H1 (cell line): ENCODE measurements at places on chromosomes 16 and 17.

GRCh38 chr17:63439687-63440086, 6.4 kb downstream of the CYB561 start:
- no peak for DNase-seq

- no peak for DNase-seq
Measured at GRCh38 chr16:48152226-48152625, 3.6 kb downstream of the ABCC12 start.

GRCh38 chr17:37737971-37738370, 6.9 kb downstream of the HNF1B start:
- DNase-seq, result no peak

- no peak for DNase-seq
Measured at GRCh38 chr17:69539781-69540319, 125.4 kb downstream of the MAP2K6 start.

DNA sequence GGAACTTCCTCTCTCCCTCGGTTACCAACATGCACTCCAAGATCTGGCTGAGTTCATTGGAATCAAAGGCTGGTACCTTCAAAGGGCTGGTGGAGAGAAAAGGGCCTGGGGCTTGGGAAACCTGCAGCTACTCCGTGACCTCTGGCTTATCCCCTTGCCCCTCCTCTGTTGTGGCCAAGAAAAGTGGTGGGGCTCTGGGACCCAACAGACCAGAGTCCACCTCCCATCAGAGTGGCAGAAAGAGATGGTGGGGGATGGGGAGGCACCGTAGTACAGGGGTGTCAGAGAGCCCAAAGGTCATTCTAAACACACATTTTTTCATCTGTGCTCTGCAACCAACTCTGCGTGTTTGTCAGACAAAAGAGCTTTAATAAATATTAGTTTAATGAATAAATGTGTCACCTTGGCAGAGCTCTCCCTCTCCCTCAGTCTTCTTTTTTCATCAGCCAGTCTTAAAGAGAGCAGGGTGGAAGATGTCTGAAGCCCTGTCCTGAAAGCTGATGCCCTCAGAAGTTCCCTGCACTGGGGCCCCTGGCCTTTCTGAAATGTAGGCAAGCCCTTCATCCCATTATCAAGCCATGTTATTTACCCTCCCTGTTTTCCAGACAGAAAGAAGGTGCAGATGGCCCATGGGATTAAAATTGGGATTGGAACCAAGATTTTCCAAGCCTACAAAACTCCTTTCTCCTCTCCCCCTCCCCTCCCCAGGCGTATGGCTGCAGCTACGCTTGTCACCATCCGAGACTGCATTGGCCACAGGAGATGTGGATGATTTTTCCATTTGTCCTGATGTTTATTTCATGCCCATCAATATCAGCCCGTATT, 227.3 kb downstream of the CCDC182 start:
- no peak for DNase-seq

- DNase-seq, result no peak
Measured at GRCh38 chr17:67830440-67830839, 5.1 kb downstream of the BPTF start.

GRCh38 chr17:73007407-73007806, 85.1 kb downstream of the SLC39A11 start:
- DNase-seq, result no peak

DNA sequence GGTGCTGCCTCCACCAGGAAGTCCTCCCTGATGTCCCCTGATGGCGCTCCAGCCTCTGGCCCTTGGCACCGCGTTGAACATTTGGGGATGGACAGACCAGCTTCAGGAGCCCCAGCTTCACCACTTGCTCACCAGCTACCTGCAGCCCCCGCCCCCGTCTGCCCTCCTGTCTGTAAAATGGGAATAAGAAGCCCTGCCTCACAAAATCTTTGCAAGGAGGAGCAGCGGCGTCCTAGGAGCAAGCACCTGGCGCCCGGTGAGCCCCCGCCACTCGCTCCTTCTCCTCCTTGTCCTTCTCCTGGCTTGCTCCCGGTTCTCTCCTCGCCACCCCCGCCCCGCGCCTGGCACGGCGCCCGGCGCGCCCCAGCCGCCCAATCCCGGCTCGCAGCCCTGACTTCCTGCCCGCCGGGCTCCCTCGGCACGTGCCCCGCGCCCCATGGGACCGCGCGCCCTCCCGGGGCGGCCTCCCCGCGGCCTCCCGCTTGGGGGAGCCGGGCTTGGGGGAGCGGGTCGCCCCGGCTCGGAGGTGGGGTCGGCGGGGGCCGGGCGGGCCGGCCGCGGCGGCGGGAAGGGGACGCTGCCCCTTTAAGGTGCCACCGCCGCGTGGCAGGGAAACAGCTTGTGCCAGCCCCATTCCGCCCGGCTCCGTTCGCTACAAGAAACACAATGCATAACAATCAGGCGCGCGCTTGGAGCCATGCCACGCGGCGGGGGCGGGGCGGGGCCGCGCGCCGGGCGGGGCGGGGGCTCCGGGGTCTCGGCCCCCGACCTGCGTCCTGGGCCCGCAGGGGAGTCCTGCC, 9.1 kb upstream of the PPP1R1B start:
- DNase-seq, result no peak

DNA sequence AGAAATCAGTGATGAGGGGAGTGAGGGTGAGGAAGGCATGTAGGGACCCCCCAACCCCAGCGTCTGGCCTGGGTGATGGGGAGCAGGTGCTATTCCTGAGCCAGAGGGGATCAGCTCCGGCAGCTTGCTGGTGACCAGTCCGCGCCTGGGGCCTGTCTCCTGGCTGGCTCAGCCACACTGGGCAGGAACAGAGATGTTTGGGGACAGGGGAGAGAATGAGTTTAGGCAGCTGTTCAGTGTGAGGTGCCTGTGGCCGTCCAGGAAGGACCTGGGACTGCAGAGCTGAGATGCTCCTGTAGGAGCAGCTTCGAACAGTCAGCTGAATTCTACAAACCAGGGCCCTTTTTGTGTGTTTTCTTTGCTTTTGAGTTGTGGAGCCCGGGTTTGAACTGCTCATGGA, 23.2 kb upstream of the SPNS2 start:
- DNase-seq, result no peak

- no peak for DNase-seq
Measured at GRCh38 chr16:87877942-87878507, 8.7 kb upstream of the SLC7A5 start.

DNA sequence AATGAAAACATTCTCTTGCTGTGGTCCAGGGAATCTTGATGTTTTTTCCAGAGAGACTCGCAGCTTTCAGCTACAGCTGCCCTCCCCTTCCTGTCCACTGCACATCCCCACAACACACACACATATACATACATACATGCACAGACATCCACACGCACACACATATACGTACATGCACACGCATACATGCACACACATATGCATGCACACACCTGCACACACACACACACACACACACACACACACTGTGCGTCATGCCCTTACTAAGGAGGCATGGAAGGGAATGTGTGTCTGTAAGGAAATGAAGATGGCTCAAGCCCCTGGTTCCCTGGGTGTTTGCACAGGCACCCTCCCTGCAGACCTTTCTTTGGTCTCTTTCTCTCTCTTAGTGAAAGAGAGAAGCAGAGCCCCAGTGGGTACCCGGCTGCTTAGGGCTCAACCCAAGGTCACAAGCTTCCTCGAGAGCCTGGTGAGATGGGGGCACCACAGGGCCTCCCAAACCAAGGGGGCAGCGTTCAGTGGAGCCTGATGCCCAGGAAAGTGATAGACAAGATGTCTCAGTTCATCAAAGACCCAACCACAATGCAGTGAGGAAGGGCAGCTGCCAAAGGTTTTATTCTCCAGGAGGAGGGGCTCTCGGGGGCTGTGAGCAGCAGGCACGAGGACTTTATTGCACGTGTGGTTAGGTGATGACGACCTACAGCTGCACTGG, 33.3 kb downstream of the TNFRSF13B start:
- DNase-seq, result no peak

DNA sequence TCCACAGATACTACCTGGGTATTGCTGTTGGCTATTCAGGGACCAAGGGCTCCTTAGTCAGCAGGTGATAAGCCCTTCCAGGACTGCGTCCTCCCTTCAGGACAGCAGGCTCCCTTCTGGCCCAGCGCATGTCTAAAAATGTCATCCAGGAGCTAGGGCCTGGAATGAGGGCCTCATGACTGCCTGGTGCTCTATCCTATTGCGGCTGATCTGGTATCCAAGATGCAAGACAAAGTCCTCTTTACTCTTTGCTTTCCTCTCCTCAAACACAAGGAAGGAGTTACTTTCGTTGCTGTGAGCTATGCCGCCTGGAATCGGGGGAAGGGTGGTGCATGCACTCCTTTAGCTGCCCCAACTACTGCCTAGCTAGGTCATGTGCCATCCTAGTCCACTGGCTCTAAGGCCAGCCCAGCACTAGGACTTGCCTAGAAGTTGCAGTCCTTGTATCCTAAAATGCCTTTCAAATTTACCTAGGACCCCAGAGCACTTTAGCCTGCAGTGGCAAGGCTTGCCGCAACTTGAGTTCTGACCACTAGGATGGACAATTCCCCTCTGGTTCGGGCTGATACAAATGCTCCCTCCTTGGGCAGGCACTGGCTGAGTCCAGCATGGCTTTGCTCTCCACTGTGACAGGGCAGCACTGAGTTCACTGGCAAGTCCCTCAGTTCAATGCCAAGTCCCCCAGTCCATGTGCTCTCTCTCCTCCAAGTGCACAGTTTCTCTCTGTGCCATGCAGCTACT, 10.1 kb upstream of the TMEM219 start:
- peak; percentile 52 for DNase-seq

- no peak for DNase-seq
Measured at GRCh38 chr17:77332981-77333685, 192.4 kb downstream of the SEC14L1 start.

DNA sequence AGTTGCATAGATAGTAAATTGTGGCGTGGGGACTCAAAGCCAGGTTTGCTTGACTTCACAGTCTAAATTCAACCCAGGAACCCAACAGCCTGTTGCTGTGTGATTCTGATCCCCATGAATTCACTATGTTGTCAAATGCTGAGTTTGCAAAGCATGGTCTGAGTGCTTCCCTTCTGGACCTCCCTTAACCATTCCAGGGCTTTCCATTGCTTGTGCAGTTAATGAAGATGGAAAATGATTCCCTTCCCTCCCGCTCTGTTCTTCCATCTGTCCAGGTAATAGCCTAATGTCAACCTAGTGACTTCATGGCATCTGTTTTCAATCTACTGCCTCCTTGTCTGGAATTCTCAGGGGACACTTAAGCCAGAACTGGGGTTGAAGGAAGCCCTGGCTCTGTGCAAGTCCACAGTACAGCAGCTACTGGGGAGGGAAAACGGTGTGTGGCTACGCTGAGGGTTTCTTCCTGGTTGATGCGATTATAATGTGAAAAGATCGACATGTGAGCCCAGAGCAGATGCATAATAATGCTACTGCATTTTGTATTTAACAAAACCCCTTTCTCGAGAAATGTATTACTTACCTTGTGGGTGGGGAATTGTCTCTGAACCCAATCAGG, 206.7 kb downstream of the CDH13 start:
- DNase-seq, result no peak
